Stimulated activated CD4-positive, alpha-beta T cell treated with anti-CD3 and anti-CD28 coated beads, Interleukin-1b, Interleukin-23, amount 100 ng/mL, for 1 hour (primary cell): ENCODE measurements at places on chromosomes 13 and 19.

GRCh38 chr19:32012206-32012605 lies 333.2 kb upstream of the ZNF507 start:
- DNase-seq, result no peak

DNA sequence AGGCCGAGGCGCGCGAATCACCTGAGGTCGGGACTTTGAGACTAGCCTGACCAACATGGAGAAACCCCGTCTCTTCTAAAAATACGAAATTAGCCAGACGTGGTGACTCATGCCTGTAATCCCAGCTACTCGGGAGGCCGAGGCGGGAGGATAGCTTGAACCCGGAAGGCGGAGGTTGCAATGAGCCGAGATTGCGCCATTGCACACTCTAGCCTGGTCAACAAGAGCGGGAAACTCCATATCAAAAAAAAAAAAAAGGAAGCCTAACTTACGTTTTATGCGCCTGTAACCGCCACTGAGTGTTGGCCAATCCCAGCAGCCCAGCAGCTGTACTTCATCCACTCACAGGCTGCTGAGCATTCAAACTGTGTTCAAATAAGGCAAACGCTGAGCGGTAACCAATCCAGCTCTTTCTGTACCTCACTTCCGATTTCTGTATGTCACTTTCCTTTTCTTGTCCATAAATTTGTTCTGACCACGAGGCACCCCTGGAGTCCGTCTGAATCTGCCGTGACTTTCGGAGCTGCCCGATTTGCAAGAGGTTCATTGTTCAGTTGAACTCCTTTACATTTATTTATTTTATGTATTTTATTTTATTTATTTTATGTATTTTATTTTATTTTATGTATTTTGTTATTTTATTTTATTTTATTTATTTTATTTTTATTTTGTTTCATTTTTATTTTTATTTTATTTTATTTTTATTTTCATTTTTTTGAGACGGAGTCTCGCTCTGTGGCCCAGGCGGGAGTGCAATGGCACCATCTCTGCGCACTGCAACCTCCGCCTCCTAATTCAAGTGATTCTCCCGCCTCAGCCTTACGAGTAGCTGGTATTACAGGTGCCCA lies 18.2 kb downstream of the DPRX start:
- DNase-seq, result no peak

DNA sequence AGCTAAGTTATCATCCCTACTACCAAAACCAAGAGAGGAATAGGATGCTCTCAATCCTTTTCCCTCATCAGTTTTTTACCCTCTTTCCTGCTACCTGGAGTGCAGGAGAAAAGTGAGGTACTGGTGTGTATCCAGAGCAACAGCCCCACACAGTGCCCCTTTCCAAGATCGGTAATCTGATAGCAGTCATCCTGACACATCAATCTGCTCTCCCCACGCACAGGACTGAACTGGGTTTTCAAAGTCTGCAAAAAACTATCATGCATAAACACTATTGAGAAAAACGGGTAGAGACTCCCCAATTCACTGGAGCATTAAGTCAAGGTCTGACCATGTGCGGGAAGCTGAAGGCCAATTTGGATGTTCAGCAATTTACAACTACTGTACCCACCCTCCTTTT lies 284.8 kb downstream of the RBM26 start:
- no peak for DNase-seq

- DNase-seq, result no peak
Observed at GRCh38 chr19:16197188-16197621, 506 bp upstream of the AP1M1 start.

GRCh38 chr19:54600212-54600611 lies 6.8 kb downstream of the LILRA1 start:
- no peak for DNase-seq

DNA sequence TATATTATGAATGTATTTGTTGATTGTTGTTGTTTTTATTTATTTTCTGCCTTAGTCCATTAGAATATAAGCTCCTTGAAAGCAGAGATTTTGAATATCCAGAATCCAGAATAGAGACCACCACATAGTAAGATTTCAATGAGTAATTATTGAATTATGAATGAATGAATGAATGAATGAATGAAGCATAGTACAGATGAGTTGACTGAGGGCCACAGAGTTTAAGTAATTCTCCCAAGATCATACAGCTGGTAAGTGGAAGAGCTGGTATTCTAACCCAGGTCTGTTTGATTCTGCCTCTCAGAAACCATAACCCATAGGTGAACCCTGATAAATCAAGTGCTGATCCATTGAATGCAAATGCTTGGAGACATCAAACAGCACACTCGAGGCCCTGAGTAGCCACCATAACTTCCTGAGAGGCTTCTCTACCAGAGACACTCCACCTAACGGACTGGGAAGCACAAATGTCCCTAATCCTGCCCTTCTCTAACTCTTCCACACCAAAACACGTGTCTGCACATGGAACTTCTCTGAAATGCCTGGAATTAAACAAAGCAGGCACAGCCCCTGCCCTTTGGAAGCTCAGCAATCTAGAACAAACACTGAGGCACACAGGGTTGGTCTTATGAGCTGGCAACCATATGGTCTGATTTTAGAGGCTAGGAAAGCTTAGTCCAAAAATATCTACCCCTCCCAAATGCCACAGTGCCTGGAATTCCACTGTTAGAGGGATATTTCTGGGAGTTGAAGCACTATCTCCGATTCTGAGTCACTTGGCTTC lies 190.1 kb downstream of the FOXO1 start:
- no peak for DNase-seq

DNA sequence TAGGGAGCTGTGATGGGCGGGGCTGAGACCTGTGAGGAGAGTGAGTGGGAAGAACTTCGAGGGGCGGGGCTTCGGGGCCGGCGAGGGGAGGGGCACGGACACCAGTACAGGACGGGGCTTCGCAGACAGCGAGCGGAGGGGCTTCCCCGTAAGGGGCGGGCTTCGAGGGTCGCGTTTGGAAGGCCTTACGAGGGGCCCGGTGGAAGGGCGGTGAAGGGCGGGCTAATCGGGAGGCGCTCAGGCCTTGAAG lies 4.1 kb upstream of the EMP3 start:
- peak; percentile 87 for DNase-seq

DNA sequence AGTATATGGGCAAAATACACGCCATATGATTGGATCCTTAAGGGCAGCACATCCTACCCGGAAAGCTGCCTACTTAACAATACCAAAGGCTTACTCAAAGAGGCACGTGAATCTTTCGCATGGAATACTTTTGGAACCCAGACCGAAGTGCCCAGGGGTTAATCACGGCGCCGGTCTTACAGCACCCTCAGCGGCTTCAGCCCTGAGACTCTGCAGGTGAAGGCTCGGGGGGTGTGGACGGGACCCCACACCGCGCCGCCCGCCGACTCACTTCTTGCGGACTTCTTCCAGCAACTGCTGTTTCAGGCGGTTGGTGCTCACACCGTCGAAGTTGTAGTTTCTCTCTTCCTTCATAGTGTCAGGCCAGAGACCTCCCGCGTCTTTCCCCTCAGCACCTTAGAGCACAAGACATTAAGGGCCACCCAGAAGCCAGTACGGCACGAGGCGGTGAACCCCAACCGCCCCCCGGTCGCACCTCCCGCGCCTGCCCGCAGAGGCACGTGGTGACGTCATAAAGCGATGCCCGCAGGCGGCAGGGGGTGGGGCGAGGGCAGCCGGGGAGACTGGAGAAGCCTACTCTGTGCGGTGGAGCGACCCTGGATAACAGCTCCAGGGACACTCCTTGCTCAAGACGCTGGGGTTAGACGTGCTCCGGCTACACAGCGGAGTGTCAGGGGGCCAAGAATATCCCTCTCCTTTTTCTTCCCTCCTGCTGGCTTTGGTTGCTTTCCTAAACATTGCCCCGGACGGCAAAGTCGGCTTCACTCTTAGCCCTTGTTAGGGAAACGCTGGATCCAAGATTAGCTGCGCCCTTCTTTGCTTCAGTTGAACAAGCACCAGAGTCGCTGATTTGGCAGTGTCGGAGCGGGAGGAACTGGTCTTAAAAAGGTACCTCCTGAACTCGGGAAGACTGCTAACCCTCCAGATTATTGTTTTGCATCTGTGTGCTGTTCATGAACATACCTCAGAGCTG lies at the start of gene CCDC169:
CCDC169 (minus strand) TSS at position 449 of the 973 bp plus-strand sequence; CDS start at position 354, 95 bp downstream.
- no peak for DNase-seq

- no peak for DNase-seq
Observed at GRCh38 chr13:93745884-93746283, 519.3 kb downstream of the GPC6 start.

DNA sequence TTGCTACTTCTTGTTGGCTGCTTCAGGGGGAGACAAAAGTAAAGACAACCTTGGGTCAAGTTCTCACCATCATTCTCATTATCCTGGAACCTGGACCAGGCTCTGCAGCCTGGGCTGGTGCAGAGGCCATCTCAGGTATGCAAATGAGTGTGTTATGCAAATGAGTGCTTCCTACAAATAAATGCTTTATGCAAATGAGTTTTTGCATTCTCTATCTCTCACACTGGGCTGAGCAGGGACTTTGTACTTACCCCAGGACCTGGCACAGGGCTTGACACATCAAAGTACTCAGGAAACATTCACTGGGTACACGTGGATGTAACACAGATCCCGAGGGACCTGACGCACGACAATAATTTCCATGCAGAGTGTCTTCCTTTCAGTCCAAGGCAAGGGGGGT lies 103.0 kb downstream of the DNAJC15 start:
- no peak for DNase-seq

- DNase-seq, result no peak
Observed at GRCh38 chr13:31350560-31350959, 150.8 kb downstream of the B3GLCT start.

DNA sequence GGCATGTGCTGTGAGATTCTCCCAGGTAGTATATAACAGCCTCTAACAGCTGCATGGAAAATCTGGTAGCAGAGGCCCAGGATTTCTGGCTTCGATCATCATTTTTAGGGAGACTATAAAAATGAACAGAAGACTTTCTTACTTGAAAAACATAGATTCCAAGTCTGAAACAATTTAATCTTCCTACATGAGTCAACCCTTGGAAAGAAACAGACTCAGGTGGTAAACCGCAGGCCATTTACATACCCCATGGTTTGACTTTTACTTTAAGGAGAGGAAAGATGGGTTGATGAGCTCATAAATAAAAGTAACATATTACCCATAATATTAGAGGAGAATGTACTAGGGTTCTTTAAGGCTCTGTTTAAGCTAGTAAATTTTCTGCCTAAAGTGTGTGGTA lies 121.6 kb downstream of the CYSLTR2 start:
- no peak for DNase-seq

DNA sequence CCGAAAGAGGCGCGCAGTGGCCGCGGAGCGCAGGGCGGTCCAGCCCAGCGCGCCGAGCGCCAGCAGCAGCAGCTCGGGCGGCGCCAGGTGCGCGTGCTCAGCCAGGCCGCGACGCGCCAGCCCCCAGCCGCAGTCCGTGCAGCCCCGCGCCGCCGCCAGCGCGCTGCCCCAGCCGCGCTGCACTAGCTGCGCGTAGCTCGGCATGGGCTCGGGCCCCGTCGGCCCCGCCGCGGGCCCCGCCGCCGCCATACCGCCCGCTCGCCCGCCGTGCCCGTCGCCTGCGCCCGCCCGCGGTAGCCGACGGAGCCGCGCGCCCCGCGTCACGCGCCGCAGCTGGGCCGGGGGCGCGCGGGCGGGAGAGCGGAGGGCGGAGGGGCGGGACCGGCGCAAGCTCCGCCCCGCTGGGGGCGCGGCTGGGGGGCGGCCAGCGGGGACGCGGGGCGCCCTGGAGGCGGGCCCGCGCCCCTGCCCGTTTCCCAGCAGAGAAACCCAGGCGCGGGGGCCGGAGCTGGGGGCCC lies at the start of gene CERS1:
CERS1 (minus strand) TSS at position 335 of the 518 bp plus-strand sequence; CDS start at position 249, 86 bp downstream.
- DNase-seq, result no peak

GRCh38 chr19:7680606-7681339 lies at the start of gene TRAPPC5:
TRAPPC5 (plus strand) TSS chr19:7680833; CDS start chr19:7682254, 1,421 bp downstream.
- peak; percentile 78 for DNase-seq

DNA sequence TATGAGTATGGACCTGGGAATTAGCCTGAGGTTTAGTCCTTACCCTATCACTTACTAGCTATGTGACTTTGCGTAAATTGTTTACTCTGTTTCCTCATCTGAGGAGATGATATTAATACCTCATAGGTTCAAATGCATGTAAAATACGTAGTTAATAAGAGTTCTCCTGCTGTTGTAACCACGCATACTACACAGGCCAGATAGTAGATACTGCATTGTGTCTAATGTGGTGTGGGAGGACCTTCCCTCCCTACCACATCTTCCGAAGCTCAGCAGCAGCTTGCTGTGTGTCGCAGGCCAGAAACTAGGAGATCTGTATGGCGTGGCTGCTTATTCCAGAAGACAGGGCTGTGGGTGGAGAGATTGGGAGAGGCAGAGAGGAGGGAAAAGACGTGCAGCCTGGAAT lies 23.0 kb downstream of the GTF2F2 start:
- no peak for DNase-seq

GRCh38 chr13:38398711-38399493 lies 49.3 kb downstream of the UFM1 start:
- DNase-seq, result no peak

DNA sequence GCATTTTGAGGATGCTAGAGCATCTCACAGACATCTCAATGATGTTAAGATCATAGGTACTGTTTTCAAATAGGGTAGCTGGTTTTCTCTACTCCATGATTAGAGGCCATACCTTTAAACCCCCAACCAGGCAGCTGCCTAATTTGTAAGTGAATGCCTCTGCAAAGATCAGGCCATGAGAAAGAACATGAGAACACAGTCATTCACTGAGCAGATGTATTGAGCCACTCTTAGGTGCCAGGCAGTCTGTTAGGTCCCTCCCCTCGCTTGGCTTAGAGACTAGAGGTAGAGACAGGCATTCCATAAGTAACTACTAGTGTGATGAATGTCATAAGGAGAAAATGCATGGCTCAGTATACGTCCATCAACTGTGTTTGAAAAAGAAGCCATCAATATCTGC lies 410.0 kb downstream of the FGF9 start:
- no peak for DNase-seq

DNA sequence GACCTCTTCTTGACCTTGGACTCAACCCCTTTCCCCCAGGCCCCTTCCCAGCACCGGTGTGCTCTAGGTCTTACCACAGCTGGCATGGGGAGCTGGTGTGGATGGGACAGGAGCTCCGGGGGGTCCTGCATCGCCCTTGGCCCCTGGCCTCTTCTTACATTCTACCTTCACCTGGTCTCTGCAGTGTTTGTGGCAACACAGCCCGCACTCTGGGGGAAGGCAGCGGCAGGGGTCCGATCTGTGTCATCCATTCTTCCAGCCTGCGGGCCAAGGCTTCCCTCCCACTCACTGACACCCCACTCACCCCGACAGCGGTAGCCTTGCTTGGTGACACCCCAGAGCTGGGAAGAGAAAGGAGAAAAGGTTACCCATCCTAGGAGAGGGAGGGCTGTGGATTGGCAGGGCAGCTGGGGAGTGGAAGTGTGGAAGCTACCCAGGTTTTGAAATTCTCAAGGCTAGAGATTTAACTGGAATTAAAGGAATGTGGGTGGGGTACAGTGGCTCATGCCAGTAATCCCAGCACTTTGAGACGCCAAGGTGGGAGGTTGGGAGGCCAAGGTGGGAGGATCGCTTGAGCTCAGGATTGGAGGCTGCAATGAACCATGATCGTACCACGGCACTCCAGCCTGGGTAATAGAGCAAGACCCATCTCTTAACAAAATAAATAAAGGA lies 8.3 kb downstream of the FAM98C start:
- no peak for DNase-seq

- no peak for DNase-seq
Observed at GRCh38 chr13:98083507-98083906, 59.4 kb upstream of the FARP1 start.
